ENCODE measurements at places on chromosomes 1 and 21. TPM values are rescaled to one million over a fixed set of nuclear protein-coding genes. Genes with fewer than 3 reads are reported as not detected.

DNA sequence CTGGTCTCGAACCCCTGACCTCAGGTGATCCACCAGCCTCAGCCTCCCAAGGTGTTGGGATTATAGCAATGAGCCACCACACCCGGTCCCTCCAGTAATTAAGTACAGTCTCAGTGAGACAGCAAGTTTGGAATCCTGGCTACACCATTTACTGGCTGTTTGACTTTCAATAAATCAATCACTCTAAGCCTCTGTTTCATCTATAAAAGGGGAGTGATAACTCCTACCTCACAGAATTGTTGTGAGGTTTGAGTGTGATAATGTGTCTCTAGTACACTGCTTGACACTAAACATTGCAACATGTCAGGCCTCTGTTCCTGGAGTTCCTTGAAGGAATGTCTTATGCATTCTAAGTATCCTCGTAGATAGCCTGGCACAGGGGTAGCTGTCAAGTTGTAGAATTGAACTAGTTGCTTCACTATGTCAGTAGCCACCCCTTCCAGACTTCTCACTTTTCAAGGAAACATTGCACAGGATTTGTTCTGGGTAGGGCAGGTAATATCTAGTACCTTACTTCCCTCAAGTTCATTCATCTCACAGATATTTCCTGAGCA is 12.4 kb downstream of the ENTREP3 start:
- peak overlapping the region; percentile 95 for H3K27ac ChIP-seq
- no peak overlapping the region for H3K4me3 ChIP-seq

Gene GPR3
- not detected for polyA plus RNA-seq

GRCh38 chr1:56631901-56632300 is 13.2 kb upstream of the PRKAA2 start:
- H3K4me3 ChIP-seq: no peak overlapping the region
- DNase-seq: no peak
- H3K4me1 ChIP-seq: no peaks in the 10 kb centered on the region
- no peaks in the 10 kb centered on the region for H3K27me3 ChIP-seq

DNA sequence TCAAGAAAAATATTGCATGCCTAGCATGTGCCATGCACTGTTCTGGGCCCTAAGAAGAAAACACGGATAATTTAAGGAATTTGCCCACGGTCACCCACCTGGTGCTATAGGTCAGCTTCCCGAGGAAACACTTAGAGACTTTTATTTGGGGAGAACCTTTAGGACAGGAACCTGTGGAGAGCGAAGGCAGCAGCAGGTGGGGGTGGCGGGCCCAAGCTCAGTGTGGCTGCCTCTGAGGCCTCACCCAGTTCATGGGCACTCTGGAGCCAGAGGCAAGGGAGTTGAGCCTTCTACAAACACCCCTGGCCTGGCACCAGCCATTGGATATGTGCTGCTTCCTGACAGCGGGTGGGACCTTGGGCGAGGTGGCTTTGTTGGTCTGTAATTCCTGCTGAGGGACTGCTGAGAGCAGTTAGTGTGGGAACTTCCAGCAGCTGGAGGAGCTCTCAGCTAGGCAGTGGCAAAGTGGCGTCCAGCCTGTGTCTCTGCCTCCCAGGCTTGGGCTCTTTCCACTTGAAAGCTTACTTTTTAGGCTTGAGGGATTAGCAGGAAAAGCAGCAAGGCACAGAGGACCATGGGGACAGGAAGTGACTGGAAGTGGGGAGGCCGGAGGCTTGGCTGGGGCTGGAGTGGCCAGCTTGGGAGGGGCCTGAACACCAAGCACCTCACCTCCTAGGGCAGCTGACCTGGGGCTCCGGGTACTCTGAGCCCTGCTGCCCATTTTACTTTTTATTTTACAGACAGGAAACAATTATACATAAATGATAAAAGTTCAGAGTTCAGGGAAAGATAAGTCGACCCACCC is 19.1 kb downstream of the MRPL37 start:
- peak overlapping the region; percentile 70 for H3K27ac ChIP-seq
- H3K4me3 ChIP-seq: no peak overlapping the region
- peaks cover 10% of the 10 kb centered on the region for H3K4me1 ChIP-seq
- H3K27me3 ChIP-seq: no peaks in the 10 kb centered on the region
- H3K36me3 ChIP-seq: peaks cover 92% of the 10 kb centered on the region

DNA sequence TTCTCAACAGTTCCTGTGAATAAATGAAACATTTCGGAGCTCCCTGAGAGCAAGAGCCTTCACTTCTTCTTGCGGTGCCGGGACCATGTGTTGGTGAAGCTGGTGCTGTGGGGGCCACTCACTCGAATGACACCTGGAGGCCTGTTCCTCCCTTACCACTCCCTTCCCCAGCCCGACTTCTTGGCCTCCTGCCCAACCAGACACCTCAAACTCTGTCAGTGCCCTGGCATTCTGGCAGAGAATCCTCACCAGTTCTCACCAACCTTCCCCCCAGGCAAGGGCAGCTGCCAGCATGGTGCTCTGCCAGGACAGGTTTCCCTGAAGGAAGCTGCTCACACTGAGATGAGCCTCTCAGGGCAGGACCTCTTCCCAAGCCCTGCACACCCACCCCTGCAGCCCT is 68.3 kb downstream of the MPZL1 start:
- peaks cover 28% of the 10 kb centered on the region for H3K36me3 ChIP-seq
- H3K4me3 ChIP-seq: no peak overlapping the region
- no peak for DNase-seq
- H3K27ac ChIP-seq: no peak overlapping the region
- H3K4me1 ChIP-seq: no peaks in the 10 kb centered on the region

Gene PRAMEF10
- polyA plus RNA-seq: not detected

Gene TCHHL1
- polyA plus RNA-seq: not detected

- no peak overlapping the region for H3K4me3 ChIP-seq
- DNase-seq: no peak
Measured at GRCh38 chr1:90854397-90854924, 137.4 kb upstream of the BARHL2 start.

- no peak for DNase-seq
- no peaks in the 10 kb centered on the region for H3K36me3 ChIP-seq
- no peak overlapping the region for H3K4me3 ChIP-seq
- H3K27me3 ChIP-seq: no peaks in the 10 kb centered on the region
- H3K4me1 ChIP-seq: no peaks in the 10 kb centered on the region
Measured at GRCh38 chr1:163401211-163401610, 79.5 kb downstream of the NUF2 start.

DNA sequence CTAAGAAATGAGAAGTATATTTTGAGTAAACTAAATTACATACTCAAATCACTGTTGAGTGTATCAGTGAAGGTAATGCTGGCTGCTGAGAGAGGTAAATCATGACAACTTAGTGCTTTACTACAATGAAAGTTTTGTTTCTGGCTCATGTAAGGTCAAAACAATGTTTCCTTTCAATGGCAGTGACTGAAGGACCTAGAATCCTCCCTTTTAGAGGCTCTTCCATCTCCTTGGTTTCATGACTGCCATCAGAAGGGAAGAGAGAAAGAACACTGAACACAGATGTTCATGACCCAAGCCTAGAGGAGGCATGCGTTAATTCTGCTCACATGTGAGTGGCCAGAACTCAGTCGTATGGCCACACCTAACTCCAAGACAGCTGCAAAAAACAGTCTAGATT is 130.6 kb downstream of the AKT3 start:
- H3K4me1 ChIP-seq: no peaks in the 10 kb centered on the region
- no peak for DNase-seq
- H3K27me3 ChIP-seq: no peaks in the 10 kb centered on the region

GRCh38 chr1:219109424-219110018 is 64.2 kb upstream of the LYPLAL1 start:
- no peaks in the 10 kb centered on the region for H3K27me3 ChIP-seq
- no peak overlapping the region for H3K4me3 ChIP-seq
- DNase-seq: no peak
- H3K4me1 ChIP-seq: no peaks in the 10 kb centered on the region

Gene CLEC20A
- not detected for polyA plus RNA-seq

GRCh38 chr1:71738910-71739309 is 543.4 kb downstream of the NEGR1 start:
- no peaks in the 10 kb centered on the region for H3K36me3 ChIP-seq
- H3K27ac ChIP-seq: no peak overlapping the region
- DNase-seq: no peak
- H3K27me3 ChIP-seq: no peaks in the 10 kb centered on the region

Gene SPATA45
- polyA plus RNA-seq: not detected

GRCh38 chr1:83509301-83509781 is 489.6 kb downstream of the TTLL7 start:
- DNase-seq: no peak
- H3K4me1 ChIP-seq: no peaks in the 10 kb centered on the region
- no peaks in the 10 kb centered on the region for H3K36me3 ChIP-seq
- H3K27ac ChIP-seq: no peak overlapping the region
- no peaks in the 10 kb centered on the region for H3K27me3 ChIP-seq

DNA sequence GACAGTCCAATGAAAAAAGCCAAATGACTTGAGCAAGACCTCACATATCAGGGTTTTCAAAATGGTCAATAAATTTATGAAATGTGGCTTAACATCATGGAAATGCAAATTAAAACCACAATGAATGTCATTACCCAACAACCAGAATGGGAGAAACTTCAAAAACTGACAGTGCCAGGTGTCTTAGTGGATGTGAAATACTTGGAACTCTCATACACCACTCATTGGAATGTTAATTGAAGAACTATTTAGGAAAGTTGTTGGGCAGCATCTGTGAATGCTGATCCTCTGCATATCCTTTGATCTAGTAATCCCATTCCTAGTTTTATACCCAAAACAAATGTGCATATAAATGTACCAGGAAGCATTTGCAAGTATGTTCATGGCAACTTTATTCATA is 19.2 kb upstream of the BACH1 start:
- H3K36me3 ChIP-seq: no peaks in the 10 kb centered on the region
- no peak overlapping the region for H3K4me3 ChIP-seq
- DNase-seq: no peak
- no peak overlapping the region for H3K27ac ChIP-seq
- no peaks in the 10 kb centered on the region for H3K4me1 ChIP-seq

Gene TMEM200B
- polyA plus RNA-seq: 0.81 TPM

DNA sequence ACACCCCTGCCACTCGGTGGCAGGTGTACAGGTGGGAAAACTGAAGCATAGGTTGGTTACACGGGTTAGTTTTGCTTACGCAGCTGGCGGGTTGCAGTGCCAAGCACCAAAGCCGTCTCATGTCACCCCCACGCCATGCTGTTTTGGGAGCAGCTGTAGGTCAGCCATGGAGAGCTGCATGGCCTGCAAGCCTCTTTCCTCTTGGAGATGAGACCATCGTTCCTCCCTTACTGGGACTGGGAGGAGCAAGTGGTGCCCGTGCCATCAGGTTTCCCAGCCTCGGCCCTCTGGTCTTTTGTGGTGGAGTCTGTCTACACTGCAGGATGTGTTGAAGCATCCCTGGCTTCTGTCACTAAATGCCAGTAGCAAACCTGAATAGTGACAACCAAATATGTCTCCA is 46.9 kb downstream of the AJAP1 start:
- no peaks in the 10 kb centered on the region for H3K27me3 ChIP-seq
- H3K27ac ChIP-seq: no peak overlapping the region
- H3K4me3 ChIP-seq: no peak overlapping the region
- no peaks in the 10 kb centered on the region for H3K36me3 ChIP-seq
- no peaks in the 10 kb centered on the region for H3K4me1 ChIP-seq

GRCh38 chr1:148293651-148294050 is 141.6 kb upstream of the NBPF11 start:
- H3K4me1 ChIP-seq: no peaks in the 10 kb centered on the region
- H3K4me3 ChIP-seq: no peak overlapping the region
- H3K27me3 ChIP-seq: no peaks in the 10 kb centered on the region
- H3K27ac ChIP-seq: no peak overlapping the region
- no peak for DNase-seq
- H3K36me3 ChIP-seq: no peaks in the 10 kb centered on the region

Gene FCGR1A
- 0.59 TPM for polyA plus RNA-seq

DNA sequence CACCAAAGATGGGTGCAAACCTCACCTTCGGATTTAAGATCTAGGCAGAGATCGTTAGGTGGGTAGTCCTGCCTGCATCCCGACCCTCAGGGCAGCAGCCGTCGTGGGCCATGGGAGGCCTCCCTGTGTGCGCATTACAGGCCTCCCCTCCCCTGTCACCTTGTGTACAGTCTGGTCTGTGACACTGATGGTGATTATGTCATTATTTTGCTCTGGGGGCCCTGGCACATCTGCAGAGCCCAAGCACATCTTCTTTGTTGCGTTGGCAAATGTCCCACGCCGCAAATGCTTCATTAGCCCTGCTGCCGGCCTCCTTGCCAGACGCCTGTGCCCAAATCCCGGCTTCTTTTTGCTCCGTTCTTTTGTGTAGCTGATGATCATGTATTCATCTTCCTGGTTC is 31.7 kb downstream of the PROX1 start:
- no peak overlapping the region for H3K27ac ChIP-seq
- H3K36me3 ChIP-seq: no peaks in the 10 kb centered on the region
- H3K4me1 ChIP-seq: no peaks in the 10 kb centered on the region
- no peaks in the 10 kb centered on the region for H3K27me3 ChIP-seq

GRCh38 chr1:10319750-10320149 is 79.1 kb upstream of the PGD start:
- H3K27ac ChIP-seq: no peak overlapping the region
- H3K27me3 ChIP-seq: no peaks in the 10 kb centered on the region
- H3K4me1 ChIP-seq: no peaks in the 10 kb centered on the region
- no peak overlapping the region for H3K4me3 ChIP-seq
- DNase-seq: no peak
- H3K36me3 ChIP-seq: peaks cover 8% of the 10 kb centered on the region

DNA sequence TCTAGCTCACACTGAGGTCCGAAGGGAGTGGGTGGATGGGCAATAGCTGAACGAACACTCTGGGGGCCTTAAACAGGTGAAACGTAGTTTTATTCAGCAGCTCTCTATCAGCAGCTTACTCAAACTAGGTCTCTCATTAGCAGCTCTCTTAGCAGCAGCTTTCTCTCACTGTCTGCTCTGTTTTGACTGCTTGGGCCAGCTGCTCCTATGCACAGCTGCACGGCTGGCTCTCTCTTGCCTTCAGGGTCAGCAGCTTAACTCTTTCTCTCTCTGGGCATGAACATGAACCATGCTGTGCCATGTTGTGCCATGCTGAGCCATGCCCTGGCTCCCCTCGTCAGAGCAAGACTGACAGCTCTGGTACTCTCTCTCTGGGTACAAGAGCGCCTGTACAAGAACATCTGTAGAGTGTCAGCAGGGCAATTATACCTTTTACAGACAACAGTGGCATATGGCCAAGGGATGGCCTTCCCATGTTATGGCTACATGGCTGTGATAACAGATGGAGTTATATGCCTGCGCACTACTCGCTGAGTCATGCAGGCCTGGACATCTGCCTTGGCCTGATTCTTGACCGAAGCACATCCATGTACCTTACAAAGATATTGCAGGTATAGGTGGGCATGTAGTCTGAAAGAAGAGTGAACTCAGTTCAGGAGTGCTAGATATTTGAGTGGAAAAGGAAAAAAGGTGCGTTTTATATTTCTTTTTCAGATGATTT is 152.4 kb downstream of the LEPR start:
- H3K4me3 ChIP-seq: no peak overlapping the region
- no peak for DNase-seq
- H3K36me3 ChIP-seq: no peaks in the 10 kb centered on the region
- no peaks in the 10 kb centered on the region for H3K27me3 ChIP-seq
- no peaks in the 10 kb centered on the region for H3K4me1 ChIP-seq
- no peak overlapping the region for H3K27ac ChIP-seq

Gene PIP5K1A
- 18.8 TPM for polyA plus RNA-seq

Gene FMO3
- not detected for polyA plus RNA-seq

Gene ERMAP
- 24.7 TPM for polyA plus RNA-seq

Gene LDLRAD2
- polyA plus RNA-seq: 0.81 TPM
